ENCODE measurements at places on chromosomes 3 and 15. TPM values are rescaled to one million over a fixed set of nuclear protein-coding genes. Genes with fewer than 3 reads are reported as not detected.

The EPHA6 gene
- 0.62 TPM for total RNA-seq

The DUT gene
- 102 TPM for total RNA-seq

The KBTBD13 gene
- 1.6 TPM for total RNA-seq

The TIGIT gene
- 0.09 TPM for total RNA-seq

All from muscle of leg (tissue), 16 donors.